ENCODE measurements at places on chromosomes 2 and 18.

- DNase-seq, result no peak
Measured at GRCh38 chr2:230155359-230155758, 64.4 kb downstream of the SP110 start.

DNA sequence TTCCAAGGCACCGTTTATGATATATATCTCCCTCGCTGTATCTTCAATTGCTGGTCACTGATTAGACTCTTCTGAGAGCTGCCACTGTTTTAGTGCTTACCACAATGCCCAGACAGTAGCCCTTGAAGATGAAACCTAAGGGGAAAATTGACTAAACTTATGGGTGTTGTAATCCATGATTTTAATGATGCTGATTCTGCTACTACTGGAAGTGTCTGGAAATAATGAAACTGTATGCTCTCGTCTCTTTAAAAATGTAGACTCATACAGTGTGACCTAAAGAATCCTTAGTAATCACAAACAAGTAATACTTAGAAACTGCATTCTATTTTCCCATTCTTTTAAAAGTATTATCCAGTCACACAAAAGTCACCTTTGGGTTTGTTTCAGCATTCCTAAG is 5.5 kb upstream of the SLC8A1 start:
- DNase-seq, result no peak

DNA sequence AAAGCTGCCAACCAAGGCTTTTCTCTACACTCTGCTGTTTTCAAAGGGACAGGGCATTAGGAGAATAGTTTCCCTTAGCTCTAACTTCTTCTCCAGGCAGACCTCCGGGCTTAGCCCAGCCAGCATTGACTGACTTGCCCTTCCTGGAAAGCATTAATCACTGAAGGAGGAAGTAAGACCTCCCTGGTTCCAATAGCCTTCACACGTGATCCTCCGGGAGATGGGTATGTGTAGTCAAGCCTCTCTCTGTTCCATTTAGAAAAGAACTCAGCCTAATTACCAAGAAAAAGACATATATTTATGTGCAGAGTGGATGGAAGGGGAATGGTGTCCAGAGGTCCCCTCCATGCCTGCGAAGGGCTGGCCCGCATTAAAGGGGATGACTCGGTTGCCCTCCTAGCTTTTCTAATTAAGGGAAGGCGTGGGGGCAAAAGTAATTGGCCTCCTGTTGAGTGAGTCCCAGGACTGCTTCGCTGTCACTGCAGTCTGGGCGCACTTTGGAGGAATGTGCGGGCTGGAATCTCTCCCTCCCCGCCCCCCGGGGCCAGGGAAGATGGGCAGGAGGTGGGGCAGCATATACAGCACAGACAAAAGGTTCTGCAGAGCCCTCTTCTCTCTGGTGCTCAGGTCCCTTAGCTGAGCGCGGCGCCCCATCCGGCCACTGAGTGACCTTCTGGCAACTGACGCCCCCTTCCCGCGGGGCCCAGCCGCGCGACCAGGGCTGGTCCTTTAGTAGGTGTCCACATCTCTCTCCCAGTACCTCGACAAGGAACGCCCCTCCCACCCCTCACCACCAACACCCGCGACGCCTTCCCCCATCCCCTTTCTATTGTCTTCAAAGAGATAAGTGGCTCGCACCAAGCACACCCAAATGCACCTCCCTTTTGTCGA is 686.0 kb downstream of the NRXN1 start:
- DNase-seq, result no peak

DNA sequence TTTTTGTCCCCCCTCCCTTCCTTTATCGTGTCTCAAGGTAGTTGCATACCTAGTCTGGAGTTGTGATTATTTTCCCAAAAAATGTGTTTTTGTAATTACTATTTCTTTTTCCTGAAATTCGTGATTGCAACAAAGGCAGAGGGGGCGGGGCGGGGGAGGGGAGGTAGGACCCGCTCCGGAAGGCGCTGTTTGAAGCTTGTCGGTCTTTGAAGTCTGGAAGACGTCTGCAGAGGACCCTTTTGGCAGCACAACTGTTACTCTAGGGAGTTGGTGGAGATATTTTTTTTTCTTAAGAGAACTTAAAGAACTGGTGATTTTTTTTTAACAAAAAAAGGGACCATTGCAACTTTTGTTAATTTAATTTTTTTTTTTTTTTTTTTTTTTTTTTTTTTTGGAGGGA is 2.1 kb downstream of the SOX11 start:
- DNase-seq, result no peak

DNA sequence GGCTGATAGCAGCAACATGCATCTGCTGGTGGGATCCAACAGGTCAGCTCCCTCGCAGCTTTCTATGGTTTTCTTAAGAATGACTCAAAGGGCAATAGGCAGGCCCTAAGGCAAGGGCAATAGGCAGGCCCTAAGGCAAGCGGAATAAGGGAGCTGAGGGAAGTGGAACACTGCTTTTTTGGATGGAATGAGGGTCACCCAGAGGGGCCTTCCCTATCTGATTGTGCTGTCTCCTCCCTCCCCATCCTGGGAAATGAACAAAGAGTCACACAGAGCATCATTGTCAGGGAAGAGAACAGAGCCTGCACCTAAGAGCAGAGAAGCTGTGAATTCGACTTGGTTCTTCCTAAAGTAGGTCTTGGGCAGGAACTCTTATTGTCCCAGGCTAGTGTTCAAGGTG is 43.3 kb upstream of the PTPRM start:
- no peak for DNase-seq

DNA sequence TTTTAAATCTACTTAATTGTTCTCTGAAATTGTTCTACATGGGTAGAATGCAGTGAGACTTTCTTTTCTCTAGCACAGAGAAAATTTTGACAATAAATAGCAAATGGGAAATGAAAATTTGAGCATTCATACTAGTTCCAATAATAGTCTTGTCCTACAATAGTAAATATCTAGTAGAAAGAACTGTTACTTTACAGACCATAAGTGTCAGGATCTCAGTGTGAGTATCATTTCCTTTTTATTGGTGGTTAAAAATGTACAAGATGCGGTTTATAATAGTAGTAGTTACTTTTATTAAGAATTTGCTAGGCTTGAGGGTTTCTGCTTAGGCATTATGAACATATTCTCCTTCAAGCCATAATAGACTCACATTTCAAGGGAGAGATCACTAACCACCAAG is 43.2 kb downstream of the KCNE4 start:
- DNase-seq, result no peak

DNA sequence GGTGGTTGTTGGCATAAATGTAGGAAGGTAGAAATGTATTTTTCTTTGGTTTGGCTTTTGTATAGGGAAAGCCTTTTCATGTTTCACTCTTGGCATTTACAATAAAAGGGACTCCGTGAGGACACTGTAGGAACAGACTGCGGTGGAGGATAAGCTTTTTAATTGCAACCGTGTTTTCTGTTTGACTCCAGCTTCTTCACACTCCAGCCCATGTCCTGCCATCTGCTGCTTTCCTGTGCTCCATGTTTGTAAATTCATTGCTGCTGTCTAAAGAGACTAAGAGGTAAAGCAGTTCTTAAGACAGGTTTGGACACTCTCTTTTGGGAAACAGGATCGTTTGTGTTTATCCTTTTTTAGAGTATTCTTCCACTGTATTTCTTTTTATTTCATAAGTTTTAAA is 33.3 kb downstream of the WDR75 start:
- no peak for DNase-seq

GRCh38 chr2:12173943-12174340 is 427.5 kb downstream of the LPIN1 start:
- no peak for DNase-seq

DNA sequence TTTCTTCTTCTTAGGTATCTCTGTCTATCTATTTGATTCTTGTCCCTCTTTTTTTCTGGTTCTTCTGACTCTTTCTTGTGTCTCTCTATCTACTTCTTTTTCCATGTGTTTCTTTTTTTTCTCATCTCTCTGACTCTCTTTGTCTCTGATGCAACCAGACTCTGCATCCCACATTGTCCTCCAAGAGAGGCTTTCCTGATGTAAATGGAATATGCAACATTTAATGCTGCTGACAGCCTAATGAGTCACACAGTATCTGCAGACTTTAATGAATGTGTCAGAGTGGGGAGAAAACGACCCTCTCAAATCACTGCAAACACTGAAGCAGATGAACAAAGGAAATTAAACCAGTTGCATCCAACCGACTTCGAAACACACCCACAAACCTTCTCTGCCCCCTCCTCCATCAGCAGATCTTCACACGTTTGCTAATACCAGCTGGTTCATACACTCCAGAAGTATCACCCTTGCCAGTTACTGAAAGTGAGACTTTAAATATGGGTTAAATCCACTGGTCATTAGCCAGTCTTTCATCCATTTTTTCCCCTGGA is 351.5 kb downstream of the TXNL1 start:
- DNase-seq, result no peak

- DNase-seq, result no peak
Measured at GRCh38 chr2:10287761-10288160, 14.9 kb upstream of the HPCAL1 start.

- DNase-seq, result no peak
Measured at GRCh38 chr2:133476931-133477615, 91.2 kb downstream of the NCKAP5 start.

GRCh38 chr18:46113751-46114150 is 9.6 kb downstream of the HAUS1 start:
- DNase-seq, result no peak

- DNase-seq, result no peak
Measured at GRCh38 chr18:48918660-48919456, 31.9 kb downstream of the SMAD7 start.

GRCh38 chr18:12811191-12811950 is 72.7 kb downstream of the PTPN2 start:
- no peak for DNase-seq

GRCh38 chr18:6333981-6334380 is 80.7 kb downstream of the L3MBTL4 start:
- no peak for DNase-seq

DNA sequence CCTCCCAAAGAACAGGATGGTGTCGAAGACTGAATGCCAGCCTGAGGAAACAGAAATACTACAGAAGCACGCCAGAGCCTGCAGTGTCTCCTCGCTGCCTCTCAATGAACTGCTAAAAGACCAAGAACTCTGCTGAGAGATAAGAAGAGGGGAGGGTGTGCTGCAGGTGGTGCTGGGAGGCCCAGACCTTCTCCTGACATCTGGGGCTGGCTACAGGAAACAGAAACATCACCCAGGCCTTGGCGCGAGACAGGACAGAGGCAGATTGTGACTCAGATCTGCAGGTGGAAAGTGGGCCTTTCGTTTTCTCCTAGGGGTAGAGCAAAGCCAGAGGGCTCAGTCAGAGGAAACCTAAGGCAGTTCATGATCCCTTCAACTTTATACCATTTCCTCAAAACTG is 250.3 kb upstream of the TCF4 start:
- no peak for DNase-seq

DNA sequence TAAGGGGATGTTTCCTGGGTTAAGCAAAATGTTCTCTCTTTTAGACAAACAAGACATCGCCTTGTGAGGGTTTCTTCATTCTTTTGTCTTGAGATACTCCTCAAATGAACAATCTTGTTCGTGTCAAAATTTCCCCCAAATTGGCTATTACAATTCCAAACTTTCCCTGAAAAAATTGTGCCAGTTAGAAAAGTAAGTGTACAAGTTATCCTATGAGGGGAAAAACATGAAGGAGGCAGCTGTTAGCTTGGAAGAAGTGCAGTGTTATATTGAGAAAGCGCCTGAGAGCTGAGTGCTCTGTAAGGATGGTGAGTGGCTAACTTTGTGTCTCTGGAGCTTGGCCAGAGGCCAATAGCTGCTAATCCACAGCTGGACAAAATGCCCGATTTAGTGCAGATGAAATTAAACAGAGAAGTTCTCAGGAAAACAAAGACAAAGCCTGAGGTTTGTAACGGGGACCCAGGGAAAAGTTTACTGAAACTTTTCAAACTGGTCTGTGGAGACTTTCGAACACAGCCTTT is 14.1 kb upstream of the PLEKHH2 start:
- no peak for DNase-seq

GRCh38 chr2:36395866-36396265 is 40.3 kb downstream of the CRIM1 start:
- DNase-seq, result no peak

DNA sequence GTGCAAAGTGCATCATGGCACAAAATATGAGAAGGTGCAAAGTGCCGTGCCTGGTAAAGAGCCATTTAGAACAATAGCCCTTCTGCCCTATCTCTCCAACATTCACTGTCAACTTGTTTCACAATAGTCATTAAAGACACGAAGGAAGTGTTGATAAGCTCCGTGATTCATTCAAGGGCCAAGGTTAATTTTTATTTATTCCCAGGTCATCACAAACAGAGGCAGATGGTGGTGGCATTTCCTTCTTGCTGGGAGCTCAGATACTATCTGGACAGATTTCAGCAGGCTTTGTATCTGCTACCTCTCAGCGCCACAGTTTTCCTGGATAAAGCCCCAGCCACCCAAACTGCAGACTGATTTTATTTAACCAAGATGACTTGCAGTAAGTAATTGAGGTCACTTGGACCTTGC is 309.3 kb downstream of the ZNF521 start:
- DNase-seq, result no peak

GRCh38 chr2:71887196-71887595 is 260.5 kb downstream of the CYP26B1 start:
- no peak for DNase-seq

GRCh38 chr2:19855542-19856431 is 46.0 kb downstream of the TTC32 start:
- no peak for DNase-seq

DNA sequence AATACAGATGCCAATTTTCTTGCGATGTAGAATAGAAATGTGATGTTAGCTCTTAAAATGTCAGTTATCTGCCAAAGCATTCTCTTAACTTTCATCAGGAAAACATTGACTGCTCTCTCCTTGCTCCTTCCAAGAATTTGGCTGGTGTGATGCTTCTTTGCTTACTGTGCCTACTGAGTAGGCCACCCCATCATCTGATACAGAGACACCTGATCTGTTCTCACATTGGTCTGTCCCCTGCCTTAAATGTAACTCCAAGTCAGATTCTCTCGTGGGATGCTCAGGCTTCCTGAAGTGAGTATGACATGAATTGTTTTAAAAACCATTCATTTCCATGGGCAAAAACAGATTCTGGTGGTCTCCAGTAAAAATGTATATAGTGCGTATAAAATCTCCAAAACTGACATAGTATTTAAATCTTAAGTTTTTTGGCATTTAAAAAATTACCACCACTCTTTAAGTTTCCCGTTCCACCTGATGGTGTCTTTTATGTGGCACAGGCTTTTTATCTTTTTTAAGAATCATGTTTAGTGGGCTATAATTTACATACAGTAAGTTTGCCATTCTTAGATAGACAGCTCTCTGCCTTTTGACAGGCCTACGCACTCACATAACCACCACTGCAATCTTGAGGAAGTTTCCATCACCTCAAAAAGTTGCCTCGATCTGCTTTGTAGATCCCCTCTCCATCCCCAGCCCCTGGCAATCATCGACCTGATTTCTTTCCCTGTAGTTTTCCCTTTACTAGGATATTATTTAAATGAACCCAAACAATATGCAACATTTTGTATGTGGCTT is 36.6 kb downstream of the UBE2F start:
- DNase-seq, result no peak

- no peak for DNase-seq
Measured at GRCh38 chr2:198268519-198268918, 464.1 kb downstream of the PLCL1 start.

DNA sequence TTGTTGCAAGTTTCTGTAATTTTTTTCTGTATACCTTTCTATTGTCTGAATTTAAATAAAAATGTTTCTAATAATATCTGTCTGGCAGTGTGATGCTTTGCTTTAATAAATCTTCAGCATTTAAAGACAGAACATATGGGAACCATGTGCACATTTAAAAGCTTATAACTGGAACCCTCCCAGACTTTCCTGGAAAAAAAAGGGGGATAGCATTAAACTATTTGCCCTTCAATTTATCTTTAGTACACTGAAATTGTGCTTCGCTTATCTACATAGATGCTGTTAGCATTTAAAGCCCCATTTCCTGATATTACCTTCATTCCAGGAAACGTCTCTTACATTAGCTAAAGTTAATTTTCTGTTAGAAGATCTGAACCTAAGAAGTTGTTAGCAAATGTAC is 64.6 kb downstream of the ZC3H6 start:
- no peak for DNase-seq

Data from activated CD8-positive, alpha-beta memory T cell treated with anti-CD3 and anti-CD28 coated beads for 1 hour (primary cell).